ENCODE measurements at places on chromosomes 6 and 20. TPM values are rescaled to one million over a fixed set of nuclear protein-coding genes. Genes with fewer than 3 reads are reported as not detected.

Gene GSTA2
- total RNA-seq: not detected

Gene IRAK1BP1
- total RNA-seq: 2.8 TPM

Gene TMEM170B
- total RNA-seq: 0.92 TPM

GRCh38 chr20:24079661-24080412 is 91.3 kb upstream of the GGTLC1 start:
- no peak for DNase-seq

DNA sequence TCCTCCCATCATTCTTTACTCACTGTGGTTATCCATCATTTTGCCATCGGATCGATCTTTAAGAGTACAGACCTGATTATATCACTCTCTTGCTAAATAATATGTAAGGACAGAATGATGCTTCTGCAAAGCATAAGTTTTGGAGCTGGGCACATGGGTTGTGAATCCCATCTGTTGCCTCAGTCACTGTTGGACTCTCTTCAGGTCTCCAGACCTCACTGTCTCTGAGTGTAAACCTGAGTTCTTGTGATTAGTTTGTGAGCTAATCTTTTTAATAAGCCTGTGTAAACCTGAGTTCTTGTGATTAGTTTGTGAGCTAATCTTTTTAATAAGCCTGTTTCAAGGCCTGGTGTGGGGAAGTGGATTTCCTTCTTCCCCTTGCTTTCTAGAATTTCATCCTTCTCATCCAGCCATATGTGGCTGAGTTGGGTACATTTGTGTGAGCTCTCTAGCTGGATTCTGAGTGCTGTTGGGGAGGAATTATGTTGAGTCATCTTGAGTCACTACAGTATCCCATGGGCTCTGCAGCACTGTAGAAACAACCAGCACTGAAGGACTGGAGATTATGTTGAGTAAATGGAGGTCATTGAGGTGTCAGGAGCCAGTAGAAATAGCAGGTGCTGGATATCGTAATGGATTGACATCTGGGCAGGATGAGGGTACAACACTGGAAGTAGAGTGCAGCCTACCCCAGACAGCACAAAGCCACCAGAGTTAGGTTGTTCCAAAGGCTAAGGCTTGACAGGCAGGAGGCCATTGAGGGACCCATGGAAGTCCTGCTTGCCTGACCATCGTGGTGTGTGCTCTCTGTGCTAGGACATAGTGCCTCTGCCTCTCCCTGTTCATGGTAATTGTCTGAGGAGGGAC is 52.4 kb downstream of the SCAND1 start:
- peak; percentile 66 for DNase-seq

All from epithelial cell of proximal tubule (primary cell).